ENCODE measurements at places on chromosomes 3 and 15.

GRCh38 chr3:31610700-31611275 lies 78.1 kb downstream of the STT3B start:
- H3K4me3 ChIP-seq: no peak overlapping the region
- peak; percentile 29 for DNase-seq
- H3K4me1 ChIP-seq: no peaks in the 10 kb centered on the region
- H3K27me3 ChIP-seq: no peaks in the 10 kb centered on the region
- H3K36me3 ChIP-seq: no peaks in the 10 kb centered on the region

GRCh38 chr3:153442386-153442785 lies 280.4 kb downstream of the RAP2B start:
- no peaks in the 10 kb centered on the region for H3K36me3 ChIP-seq
- no peak for DNase-seq
- H3K4me1 ChIP-seq: no peaks in the 10 kb centered on the region
- H3K27me3 ChIP-seq: no peaks in the 10 kb centered on the region
- no peak overlapping the region for H3K4me3 ChIP-seq
- no peak overlapping the region for H3K27ac ChIP-seq

DNA sequence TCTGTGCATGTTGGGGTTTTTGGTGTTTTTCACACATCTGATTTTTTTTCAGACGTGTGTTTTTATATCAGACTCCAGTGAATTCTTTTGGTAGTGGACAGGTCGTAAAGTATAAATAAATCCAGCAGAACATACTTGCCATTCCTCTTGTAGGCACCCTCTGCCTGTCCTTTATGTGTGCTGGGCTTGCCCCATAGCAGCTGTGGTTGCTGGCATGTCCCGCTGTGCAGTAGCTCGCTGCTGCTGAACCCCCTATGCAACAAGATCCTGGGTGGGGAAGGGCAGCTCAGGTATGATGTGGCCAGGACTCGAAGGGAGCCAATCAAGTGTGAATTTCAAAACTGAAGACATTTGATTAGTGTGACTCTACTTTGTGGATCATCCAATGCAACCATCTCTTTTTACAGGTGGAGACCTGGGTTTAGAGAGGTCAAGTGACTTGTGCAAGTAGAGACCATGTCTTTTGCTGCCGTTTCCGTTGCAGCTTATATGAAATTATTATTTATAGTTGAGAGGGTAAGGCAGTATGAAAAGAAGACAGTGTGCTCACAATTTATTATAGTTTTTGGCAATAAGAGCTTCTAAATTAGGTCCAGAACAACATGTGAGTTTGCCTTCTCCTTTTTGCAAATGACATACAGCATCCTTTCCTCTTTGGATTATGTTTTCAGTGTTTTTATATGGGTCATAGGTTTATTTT lies 350.8 kb upstream of the C2CD4B start:
- no peaks in the 10 kb centered on the region for H3K4me1 ChIP-seq
- no peak overlapping the region for H3K27ac ChIP-seq
- H3K27me3 ChIP-seq: no peaks in the 10 kb centered on the region
- no peaks in the 10 kb centered on the region for H3K36me3 ChIP-seq
- no peak for DNase-seq

- H3K36me3 ChIP-seq: no peaks in the 10 kb centered on the region
- no peaks in the 10 kb centered on the region for H3K4me1 ChIP-seq
- DNase-seq: no peak
- no peaks in the 10 kb centered on the region for H3K27me3 ChIP-seq
- H3K4me3 ChIP-seq: no peak overlapping the region
Observed at GRCh38 chr15:55700876-55701275, 42.1 kb downstream of the PRTG start.

DNA sequence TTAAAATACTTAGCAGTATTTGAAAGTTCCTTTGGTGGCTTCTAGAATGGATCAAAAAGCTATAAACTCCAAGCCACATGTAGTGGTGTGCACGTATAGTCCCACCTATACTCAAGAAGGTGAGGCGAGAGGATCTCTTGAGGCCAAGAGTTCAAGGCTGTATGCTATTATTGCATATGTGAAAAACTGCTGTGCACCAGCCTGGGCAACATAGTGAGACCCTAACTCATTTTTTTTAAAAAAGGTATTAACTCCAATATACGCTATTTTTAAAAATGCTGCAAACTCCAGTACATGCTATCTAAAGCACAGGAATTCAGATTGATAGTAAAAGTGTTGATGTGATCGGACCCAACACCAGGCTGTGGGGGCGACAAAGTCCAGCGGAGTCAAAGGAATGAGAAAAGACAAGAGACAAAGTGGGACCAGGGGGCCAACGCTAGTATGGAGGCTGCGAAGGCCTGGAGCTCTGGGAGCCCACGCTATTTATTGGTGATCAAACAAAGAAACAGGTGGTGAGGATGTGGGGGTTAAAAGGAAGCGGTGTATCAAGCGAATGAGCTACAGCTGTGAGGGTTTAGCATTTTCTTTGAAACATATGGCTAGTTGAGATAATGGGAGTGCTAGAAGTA lies 66.6 kb downstream of the ARIH1 start:
- H3K27ac ChIP-seq: no peak overlapping the region
- H3K4me3 ChIP-seq: no peak overlapping the region
- H3K4me1 ChIP-seq: no peaks in the 10 kb centered on the region
- no peaks in the 10 kb centered on the region for H3K36me3 ChIP-seq

GRCh38 chr3:183844606-183845005 lies 19.2 kb upstream of the MAP6D1 start:
- no peak overlapping the region for H3K4me3 ChIP-seq
- H3K27ac ChIP-seq: no peak overlapping the region
- H3K36me3 ChIP-seq: peaks cover 16% of the 10 kb centered on the region
- DNase-seq: no peak
- H3K4me1 ChIP-seq: no peaks in the 10 kb centered on the region

DNA sequence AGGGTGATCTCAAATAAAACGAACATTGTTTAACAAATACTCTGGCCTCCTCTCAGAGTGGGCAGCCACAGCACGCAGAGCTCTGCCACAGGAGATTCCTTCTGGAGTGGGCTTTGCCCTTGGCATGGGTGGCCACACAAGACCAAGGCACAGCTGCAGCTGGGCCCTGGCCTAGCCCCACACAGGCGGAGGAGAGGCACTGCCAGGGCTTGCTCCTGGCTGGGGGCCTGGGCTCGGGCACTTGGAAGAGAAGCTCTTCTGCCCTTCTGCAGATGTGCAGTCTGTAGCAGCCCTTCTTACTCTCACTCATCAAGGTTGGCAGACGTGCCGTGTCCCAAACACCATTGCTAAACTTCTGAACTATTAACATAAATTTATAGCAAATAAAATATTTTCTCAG lies 67.2 kb downstream of the CRTC3 start:
- H3K36me3 ChIP-seq: no peaks in the 10 kb centered on the region
- H3K27me3 ChIP-seq: no peaks in the 10 kb centered on the region
- peak overlapping the region; percentile 68 for H3K27ac ChIP-seq
- no peak overlapping the region for H3K4me3 ChIP-seq

DNA sequence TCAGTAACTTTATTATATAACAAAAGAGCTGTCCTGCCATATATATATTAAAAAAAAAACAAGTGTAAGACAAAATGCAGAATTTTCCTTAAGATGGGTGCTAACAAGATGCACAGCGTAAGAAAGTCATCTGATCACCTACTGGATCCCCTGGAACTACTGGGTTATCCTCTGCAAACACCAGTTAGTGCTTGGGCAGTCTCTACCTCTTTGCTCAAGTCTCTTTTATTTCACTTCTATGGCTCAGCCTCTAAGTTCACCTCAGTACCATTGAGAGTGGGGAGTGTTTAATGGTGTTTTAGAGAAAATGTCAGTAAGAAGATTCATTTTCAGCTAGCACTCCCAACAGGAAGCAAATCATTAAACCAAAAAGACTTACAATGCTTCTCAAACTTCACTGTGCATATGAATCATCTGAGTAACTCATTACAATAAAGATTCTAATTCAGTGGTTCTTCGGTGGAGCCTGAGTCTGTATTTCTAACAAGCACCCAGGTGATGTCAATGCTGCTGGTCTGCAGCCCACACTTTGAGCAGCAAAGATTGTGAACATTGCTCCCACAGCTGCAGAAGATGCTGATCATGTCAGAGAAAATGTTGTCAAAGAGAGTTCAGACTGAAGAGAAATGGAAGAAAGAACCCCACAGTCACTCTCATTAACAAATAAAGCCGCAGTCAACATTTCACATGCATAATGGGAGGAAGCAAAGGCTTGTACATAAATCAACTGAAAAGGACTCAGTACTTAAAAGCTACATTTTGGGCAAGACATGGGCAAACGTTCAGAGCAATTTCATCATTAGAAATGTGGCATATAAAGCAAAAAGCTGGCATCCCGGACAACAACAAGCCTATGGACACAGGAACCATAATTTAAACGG lies 227.1 kb upstream of the ATP11B start:
- no peak for DNase-seq
- H3K4me3 ChIP-seq: no peak overlapping the region
- no peaks in the 10 kb centered on the region for H3K36me3 ChIP-seq
- H3K27me3 ChIP-seq: no peaks in the 10 kb centered on the region
- no peaks in the 10 kb centered on the region for H3K4me1 ChIP-seq
- H3K27ac ChIP-seq: no peak overlapping the region

DNA sequence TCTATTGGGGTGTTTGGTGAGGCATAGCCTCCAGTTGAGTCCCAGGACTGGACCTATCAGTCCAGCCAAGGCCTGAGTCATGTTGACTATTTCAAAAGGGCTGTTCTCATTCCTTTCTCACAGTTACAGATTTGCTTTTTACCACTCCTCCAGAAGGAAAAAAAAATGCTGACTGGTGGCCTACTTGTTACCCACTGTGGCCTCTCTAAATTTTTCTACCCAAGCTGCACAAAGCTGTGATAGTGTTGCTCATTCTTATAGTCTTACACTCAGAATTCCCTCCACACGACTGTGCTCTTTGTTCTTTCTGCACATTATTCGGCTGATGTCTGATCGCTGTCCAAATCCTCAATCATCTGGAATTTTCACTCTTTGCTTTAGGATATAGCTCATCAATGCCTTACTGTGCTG lies 1142.2 kb downstream of the IGSF11 start:
- no peaks in the 10 kb centered on the region for H3K4me1 ChIP-seq
- DNase-seq: no peak
- H3K27ac ChIP-seq: no peak overlapping the region
- H3K36me3 ChIP-seq: no peaks in the 10 kb centered on the region

- H3K27me3 ChIP-seq: no peaks in the 10 kb centered on the region
- H3K36me3 ChIP-seq: no peaks in the 10 kb centered on the region
- H3K4me1 ChIP-seq: no peaks in the 10 kb centered on the region
- H3K27ac ChIP-seq: no peak overlapping the region
Observed at GRCh38 chr15:43911235-43911781, 84.5 kb downstream of the WDR76 start.

DNA sequence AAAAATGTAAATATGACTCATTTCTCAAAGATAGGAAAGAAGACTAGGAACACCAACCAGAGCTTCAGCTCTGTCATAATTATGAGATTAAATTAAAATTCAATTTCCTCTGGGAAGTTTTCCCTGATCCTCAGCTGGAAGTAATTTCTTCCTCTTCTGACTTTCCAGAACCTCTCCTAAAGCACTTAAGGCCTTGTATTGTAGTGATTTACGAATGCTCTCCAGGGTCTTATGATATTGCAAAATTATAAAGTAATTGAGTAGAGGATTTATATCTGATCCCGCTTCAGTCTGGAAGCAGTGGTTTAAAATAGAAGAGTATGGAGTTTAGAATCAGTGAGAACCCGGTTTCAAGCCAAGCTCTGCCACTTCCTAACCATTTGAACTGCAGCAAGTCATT lies 279.8 kb downstream of the ZPLD1 start:
- H3K27me3 ChIP-seq: no peaks in the 10 kb centered on the region
- DNase-seq: no peak
- H3K4me3 ChIP-seq: no peak overlapping the region
- H3K27ac ChIP-seq: no peak overlapping the region
- H3K4me1 ChIP-seq: no peaks in the 10 kb centered on the region

- H3K36me3 ChIP-seq: no peaks in the 10 kb centered on the region
- DNase-seq: no peak
- no peak overlapping the region for H3K4me3 ChIP-seq
- no peak overlapping the region for H3K27ac ChIP-seq
Observed at GRCh38 chr3:35633332-35634124, 5.8 kb upstream of the ARPP21 start.

DNA sequence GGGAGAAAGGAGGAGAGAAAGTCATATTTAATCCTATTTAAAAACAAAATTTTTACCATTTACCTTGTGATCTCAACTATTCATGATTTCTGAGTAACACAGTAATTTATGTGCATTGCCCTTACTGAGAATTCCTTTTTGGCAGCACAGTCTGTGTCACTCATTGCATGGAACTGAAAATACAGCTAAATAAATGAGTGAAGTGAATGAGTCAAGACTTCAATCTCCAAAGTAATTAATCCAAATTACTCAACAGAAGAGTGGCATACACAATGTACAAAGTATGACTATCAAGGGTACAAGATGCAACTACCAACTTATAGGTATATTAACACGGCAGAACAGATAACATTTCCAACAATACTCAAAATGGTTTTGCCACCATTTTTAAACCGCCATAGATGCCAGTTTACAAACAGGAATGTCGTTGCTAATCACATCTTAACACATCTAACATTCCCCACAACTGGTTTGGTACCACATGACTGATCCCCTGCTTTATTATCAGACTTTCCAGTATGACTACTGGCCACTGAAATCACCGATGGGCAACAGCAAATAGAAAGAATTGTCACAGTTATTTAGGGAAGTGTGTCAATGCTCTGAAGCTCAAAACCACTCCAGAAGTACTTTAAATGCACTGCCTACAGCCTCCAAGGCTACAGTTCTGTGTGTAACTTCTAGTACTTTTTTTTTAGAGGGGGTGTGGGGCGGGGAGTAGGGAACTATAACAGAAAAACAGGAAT lies 410.4 kb downstream of the SHQ1 start:
- no peak overlapping the region for H3K4me3 ChIP-seq
- H3K4me1 ChIP-seq: no peaks in the 10 kb centered on the region
- no peaks in the 10 kb centered on the region for H3K36me3 ChIP-seq
- H3K27ac ChIP-seq: no peak overlapping the region

- no peaks in the 10 kb centered on the region for H3K36me3 ChIP-seq
- no peak overlapping the region for H3K27ac ChIP-seq
- DNase-seq: no peak
- no peak overlapping the region for H3K4me3 ChIP-seq
- no peaks in the 10 kb centered on the region for H3K27me3 ChIP-seq
Observed at GRCh38 chr15:33152502-33153109, 41.9 kb downstream of the FMN1 start.

GRCh38 chr15:61299075-61299763 lies 70.1 kb upstream of the RORA start:
- no peaks in the 10 kb centered on the region for H3K36me3 ChIP-seq
- H3K4me1 ChIP-seq: no peaks in the 10 kb centered on the region
- H3K4me3 ChIP-seq: no peak overlapping the region
- H3K27me3 ChIP-seq: no peaks in the 10 kb centered on the region
- DNase-seq: peak; percentile 20

DNA sequence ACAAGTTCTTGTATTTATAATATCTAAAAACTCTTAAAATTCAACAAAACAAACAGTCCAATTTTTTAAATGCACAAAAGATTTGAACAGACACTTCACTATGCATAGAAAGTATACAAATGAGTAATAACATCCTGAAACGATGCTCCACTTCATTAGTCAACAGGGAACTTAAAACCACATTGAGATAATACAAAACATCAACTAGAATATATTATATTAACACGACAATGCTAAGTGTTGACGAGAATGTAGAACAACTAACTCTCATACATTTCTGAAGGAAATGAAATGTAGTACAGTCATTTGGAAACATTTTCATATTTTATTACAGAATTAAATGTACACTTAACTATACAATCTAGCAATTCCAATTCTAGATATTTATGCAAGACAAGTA lies 93.4 kb downstream of the IGSF11 start:
- H3K36me3 ChIP-seq: no peaks in the 10 kb centered on the region
- no peaks in the 10 kb centered on the region for H3K4me1 ChIP-seq
- H3K27me3 ChIP-seq: no peaks in the 10 kb centered on the region
- no peak for DNase-seq
- H3K27ac ChIP-seq: no peak overlapping the region

Data from colonic mucosa (tissue), 4 donors.